ENCODE measurements at places on chromosomes 5 and 9.

- no peak for DNase-seq
Observed at GRCh38 chr9:134634667-134635230, 6.9 kb upstream of the COL5A1 start.

GRCh38 chr5:32538031-32538547, 47.3 kb upstream of the SUB1 start:
- DNase-seq, result no peak

DNA sequence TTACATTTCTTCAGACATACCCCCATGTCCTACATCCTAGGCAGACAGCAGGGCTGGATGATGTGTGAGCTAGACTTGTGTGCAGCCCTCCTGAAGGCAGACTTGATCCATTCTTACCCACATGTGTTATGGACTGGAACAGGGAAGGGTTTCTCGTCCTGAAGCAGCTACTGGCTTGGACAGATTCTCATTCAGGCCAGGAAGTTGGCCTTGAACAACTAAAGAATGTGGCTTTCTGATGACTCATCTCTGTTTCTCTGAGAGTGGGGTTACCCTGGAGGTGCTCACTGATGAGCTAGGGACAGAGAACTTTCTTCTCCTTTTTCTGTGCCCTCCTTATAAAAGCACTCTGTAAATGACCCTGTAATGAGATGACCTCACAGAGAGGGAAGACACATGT, 246.5 kb downstream of the PCSK5 start:
- no peak for DNase-seq

- DNase-seq, result no peak
Observed at GRCh38 chr5:74103131-74104023, 477.4 kb downstream of the ARHGEF28 start.

DNA sequence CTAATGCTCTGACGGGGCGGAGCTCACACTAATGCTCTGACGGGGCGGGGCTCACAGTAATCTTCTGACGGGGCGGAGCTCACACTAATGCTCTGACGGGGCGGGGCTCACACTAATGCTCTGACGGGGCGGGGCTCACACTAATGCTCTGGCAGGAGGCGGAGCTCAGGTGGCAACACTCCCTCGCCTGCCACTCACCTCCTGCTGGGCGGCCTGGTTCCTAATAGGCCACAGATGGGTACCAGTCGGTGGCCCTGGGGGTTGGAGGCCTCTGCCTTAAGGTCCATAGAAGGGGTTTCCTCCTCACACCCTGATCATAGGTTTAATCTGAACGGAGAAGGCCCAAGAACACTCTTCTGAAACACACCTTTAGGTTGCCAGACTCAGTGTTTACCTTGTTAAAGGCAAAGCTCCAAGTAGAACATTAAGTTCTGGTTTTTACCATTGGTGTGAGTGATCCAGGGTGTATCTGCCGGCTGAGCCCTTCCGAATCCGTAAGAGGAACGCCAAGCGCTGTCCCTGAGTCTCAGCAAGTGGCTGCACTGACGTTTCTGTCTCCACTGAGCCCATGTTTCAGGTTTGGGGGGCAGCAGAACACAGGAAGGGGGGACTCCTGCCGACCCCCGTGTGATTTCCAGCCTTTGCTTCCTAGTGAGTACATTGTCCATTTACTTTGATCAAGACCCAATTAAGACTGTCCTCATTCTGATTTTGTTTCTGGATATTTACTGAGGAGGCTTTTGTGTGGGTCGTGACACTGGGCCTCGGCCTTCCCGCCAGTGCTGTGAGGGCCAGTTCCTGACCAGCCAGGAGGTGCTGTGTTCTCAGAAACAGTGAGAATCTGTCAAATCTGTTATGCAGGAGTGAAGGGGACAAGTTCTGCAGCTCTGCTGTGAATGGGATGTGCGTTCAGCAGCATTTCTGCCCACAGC, 24.6 kb upstream of the LRRC14B start:
- no peak for DNase-seq

DNA sequence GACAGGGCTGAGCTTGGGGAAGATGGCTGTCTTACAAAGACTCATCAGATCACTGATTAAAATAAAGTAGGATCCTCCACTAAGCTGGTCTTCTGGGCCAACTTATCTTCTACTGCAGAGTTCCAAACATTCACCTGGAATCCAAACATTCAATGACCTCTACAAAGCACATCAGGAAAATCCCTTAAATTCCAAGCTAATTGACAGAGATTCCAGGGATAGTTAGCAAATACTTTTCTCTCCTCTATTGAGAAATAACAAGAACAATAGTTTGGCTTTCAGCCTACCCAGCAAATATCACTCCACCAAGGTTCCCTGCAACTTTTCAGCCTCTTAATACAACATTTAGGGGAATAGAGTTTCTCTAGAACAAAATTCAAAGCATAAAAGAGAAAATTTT, 140.6 kb upstream of the LIFR start:
- no peak for DNase-seq

- DNase-seq, result no peak
Observed at GRCh38 chr9:7578951-7579350, 220.6 kb downstream of the DMAC1 start.
